Mesenchymal stem cell (in vitro differentiated cells and primary cell): ENCODE measurements at places on chromosomes 13 and 19.

GRCh38 chr13:63517371-63517770 is 2101.7 kb upstream of the PCDH20 start:
- H3K4me3 ChIP-seq = no peak overlapping the region
- H3K27me3 ChIP-seq = no peaks in the 10 kb centered on the region
- no peaks in the 10 kb centered on the region for H3K4me1 ChIP-seq
- no peaks in the 10 kb centered on the region for H3K36me3 ChIP-seq
- no peak for DNase-seq
- H3K27ac ChIP-seq = no peak overlapping the region

GRCh38 chr19:48796298-48797083 is 14.3 kb downstream of the BCAT2 start:
- H3K27ac ChIP-seq = peak overlapping the region; percentile 85
- H3K4me3 ChIP-seq = no peak overlapping the region
- no peak for DNase-seq
- H3K36me3 ChIP-seq = no peaks in the 10 kb centered on the region

DNA sequence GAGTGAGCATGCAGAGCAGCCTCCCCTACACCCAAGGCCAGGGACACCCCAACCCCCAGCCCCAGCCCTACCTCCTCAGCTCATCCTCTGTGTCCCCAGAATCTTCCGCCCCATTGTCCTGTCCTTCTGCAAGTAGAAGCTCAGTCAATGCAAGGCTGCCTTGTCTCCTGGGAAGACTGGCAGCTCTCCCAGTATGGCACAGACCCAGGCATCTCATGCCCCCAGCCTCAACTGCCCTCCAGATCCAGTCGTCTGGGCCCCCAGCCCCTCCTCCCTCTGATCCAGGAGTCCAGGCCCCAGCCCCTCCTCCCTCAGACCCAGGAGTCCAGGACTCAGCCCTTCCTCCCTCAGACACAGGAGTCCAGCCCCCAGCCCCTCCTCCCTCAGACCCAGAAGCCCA is 13.0 kb downstream of the ZNF575 start:
- peaks cover 67% of the 10 kb centered on the region for H3K36me3 ChIP-seq
- no peak for DNase-seq
- H3K27ac ChIP-seq = no peak overlapping the region
- H3K27me3 ChIP-seq = no peaks in the 10 kb centered on the region
- no peak overlapping the region for H3K4me3 ChIP-seq

GRCh38 chr13:99973163-99973807 is 1.7 kb upstream of the ZIC5 start:
- H3K36me3 ChIP-seq = no peaks in the 10 kb centered on the region
- peaks cover 4% of the 10 kb centered on the region for H3K27me3 ChIP-seq

- peaks cover 12% of the 10 kb centered on the region for H3K27me3 ChIP-seq
- H3K36me3 ChIP-seq = no peaks in the 10 kb centered on the region
- no peak overlapping the region for H3K4me3 ChIP-seq
These were observed 33.3 kb upstream of the SPATA13 start for GRCh38 chr13:24127116-24127631.

DNA sequence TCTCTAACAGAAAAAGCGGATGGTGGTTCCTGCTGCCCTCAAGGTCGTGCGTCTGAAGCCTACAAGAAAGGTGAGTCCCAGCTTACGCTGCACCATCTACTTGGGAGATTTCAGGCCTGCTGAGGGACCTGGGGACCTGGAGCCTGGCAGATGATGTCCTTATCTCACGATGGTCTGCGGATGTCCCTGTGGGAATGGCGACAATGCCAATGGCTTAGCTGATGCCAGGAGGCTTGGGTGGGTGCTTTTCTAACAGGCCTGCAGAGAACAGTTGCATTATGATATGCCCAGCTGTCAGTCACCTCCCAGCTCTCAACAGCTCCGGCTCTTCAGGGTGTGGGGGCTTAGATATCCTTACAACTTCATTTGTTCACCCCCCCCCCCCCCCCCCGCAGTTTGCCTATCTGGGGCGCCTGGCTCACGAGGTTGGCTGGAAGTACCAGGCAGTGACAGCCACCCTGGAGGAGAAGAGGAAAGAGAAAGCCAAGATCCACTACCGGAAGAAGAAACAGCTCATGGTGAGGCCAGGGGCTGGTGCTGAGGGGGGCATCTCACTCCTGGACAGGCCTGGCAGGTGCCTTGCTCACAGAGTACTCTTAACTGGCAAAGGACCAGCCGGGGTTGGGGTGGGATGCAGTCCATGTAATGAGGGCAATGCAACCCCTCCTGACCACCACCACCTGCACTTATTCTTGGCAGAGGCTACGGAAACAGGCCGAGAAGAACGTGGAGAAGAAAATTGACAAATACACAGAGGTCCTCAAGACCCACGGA is 3.8 kb downstream of the RPL13A start:
- H3K4me3 ChIP-seq = no peak overlapping the region
- no peak for DNase-seq
- H3K27me3 ChIP-seq = no peaks in the 10 kb centered on the region
- H3K4me1 ChIP-seq = peaks cover 27% of the 10 kb centered on the region

- no peaks in the 10 kb centered on the region for H3K4me1 ChIP-seq
- DNase-seq = peak; percentile 7
- no peak overlapping the region for H3K27ac ChIP-seq
- H3K36me3 ChIP-seq = no peaks in the 10 kb centered on the region
- H3K27me3 ChIP-seq = peaks cover 6% of the 10 kb centered on the region
These were observed 56.3 kb downstream of the PSG3 start for GRCh38 chr19:42683917-42684513.

DNA sequence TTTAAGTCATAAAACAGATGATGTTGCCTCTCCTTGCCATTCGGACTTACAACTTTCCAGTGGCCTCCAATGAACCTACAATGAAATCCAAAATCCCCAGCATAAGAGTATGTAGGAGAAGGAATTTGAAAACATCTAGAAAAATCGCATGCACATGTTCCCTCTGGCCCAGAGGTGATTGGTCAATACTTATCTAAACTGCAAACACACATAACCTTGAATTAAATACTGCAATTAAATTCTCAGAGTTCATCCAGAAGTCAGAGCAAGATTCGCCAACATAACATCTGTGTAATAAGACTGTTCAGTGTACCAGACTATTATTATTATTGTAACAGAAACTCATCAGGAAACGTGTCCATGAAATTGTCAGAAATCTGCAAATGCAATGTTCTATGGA is 82.2 kb upstream of the USP29 start:
- no peak overlapping the region for H3K4me3 ChIP-seq
- no peaks in the 10 kb centered on the region for H3K4me1 ChIP-seq
- H3K27me3 ChIP-seq = no peaks in the 10 kb centered on the region
- DNase-seq = no peak
- no peaks in the 10 kb centered on the region for H3K36me3 ChIP-seq

DNA sequence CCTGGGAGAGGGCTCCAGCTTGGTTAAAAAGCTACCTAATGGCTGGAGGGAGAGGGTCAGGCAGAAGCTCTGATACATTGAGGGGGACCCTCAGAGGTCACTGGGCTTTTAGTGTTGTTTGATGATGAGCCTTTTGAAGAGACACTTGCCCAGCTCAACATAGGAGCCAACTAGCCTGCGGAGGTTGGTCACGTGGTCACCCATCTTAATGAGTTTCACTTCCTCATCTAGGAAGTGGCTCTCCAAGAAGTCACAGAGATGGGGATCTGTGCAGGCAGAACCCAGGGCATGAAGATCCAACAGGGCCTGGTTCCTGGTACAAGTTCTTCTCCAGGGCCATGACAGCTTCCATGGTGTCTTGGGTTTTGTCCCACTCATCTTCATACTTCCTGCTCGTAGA is 33.4 kb downstream of the IPO5 start:
- H3K4me3 ChIP-seq = no peak overlapping the region
- no peaks in the 10 kb centered on the region for H3K27me3 ChIP-seq
- DNase-seq = no peak
- peaks cover 97% of the 10 kb centered on the region for H3K36me3 ChIP-seq
- H3K27ac ChIP-seq = no peak overlapping the region

GRCh38 chr13:88979465-88980175 is 1308.4 kb downstream of the SLITRK5 start:
- H3K36me3 ChIP-seq = no peaks in the 10 kb centered on the region
- H3K4me1 ChIP-seq = no peaks in the 10 kb centered on the region
- DNase-seq = peak; percentile 1
- H3K27ac ChIP-seq = no peak overlapping the region
- no peaks in the 10 kb centered on the region for H3K27me3 ChIP-seq

GRCh38 chr19:643736-644135 is 4.1 kb downstream of the FGF22 start:
- peaks cover 63% of the 10 kb centered on the region for H3K36me3 ChIP-seq
- H3K27ac ChIP-seq = no peak overlapping the region
- H3K27me3 ChIP-seq = no peaks in the 10 kb centered on the region
- no peak overlapping the region for H3K4me3 ChIP-seq
- H3K4me1 ChIP-seq = peaks cover 12% of the 10 kb centered on the region

- H3K27me3 ChIP-seq = no peaks in the 10 kb centered on the region
- H3K36me3 ChIP-seq = no peaks in the 10 kb centered on the region
- H3K4me3 ChIP-seq = no peak overlapping the region
- H3K4me1 ChIP-seq = peaks cover 5% of the 10 kb centered on the region
- peak overlapping the region; percentile 46 for H3K27ac ChIP-seq
These were observed 237.6 kb upstream of the IRS2 start for GRCh38 chr13:110023729-110024644.

GRCh38 chr13:74687442-74688182 is 553.4 kb upstream of the KLF12 start:
- H3K27ac ChIP-seq = no peak overlapping the region
- no peaks in the 10 kb centered on the region for H3K4me1 ChIP-seq
- H3K27me3 ChIP-seq = no peaks in the 10 kb centered on the region
- DNase-seq = no peak
- no peaks in the 10 kb centered on the region for H3K36me3 ChIP-seq

DNA sequence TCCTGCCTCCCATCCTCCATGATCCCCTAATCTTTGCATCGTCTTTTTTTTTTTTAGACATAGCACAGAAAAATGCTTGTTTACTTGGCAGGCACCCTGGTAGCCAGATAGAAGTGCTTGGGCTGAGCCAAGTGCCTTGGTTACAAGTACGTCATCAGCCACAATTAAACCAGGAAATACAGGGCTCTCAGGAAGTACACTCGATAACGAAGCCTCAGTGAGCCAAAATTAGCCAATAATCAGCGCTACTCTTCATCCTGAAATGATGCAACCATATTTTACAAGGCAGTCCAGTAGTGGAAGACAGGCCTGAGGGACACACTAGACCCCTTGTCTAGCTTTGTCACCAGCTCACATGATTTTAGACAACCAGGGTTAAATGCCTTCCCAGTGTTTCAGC is 194.0 kb upstream of the NBEA start:
- H3K4me1 ChIP-seq = peaks cover 5% of the 10 kb centered on the region
- peaks cover 6% of the 10 kb centered on the region for H3K27me3 ChIP-seq
- no peak overlapping the region for H3K4me3 ChIP-seq
- H3K36me3 ChIP-seq = no peaks in the 10 kb centered on the region
- H3K27ac ChIP-seq = peak overlapping the region; percentile 55

GRCh38 chr13:48801255-48801654 is 147.5 kb downstream of the CYSLTR2 start:
- peak; percentile 44 for DNase-seq
- H3K36me3 ChIP-seq = no peaks in the 10 kb centered on the region
- H3K27me3 ChIP-seq = no peaks in the 10 kb centered on the region
- H3K27ac ChIP-seq = no peak overlapping the region

GRCh38 chr13:43132911-43133310 is 109.5 kb downstream of the DNAJC15 start:
- H3K27ac ChIP-seq = no peak overlapping the region
- H3K27me3 ChIP-seq = peaks cover 5% of the 10 kb centered on the region
- H3K36me3 ChIP-seq = no peaks in the 10 kb centered on the region
- no peak overlapping the region for H3K4me3 ChIP-seq
- H3K4me1 ChIP-seq = peaks cover 6% of the 10 kb centered on the region
- DNase-seq = no peak

- H3K27me3 ChIP-seq = peaks cover 23% of the 10 kb centered on the region
- no peak for DNase-seq
- no peaks in the 10 kb centered on the region for H3K4me1 ChIP-seq
- no peak overlapping the region for H3K4me3 ChIP-seq
These were observed 14.4 kb downstream of the CEACAM4 start for GRCh38 chr19:41612483-41612882.

DNA sequence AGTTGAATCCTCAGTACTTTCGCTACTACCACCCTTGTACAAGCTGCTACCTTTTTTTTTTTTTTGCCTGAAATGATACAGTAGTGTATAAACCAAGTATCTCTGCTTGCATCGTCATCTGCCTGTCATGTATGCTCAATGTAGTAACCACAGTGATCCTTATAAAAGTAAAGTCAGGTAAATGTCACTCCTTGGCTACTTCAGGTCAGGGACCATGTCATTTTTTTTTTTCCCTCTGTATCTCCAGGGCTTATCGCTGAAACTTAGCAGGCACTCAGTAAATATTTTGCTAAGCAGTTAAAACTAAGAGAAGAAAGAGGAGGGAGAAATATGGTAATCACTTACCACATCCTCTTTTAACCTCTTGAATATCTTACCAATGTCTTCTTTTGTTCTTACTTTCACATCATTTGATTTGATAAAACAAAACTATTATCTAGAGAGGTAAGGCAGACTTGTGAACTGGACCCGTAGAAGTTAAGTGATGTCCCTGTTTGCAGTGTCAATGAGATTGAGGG is 96.8 kb upstream of the KLF12 start:
- H3K27ac ChIP-seq = no peak overlapping the region
- no peak for DNase-seq
- H3K27me3 ChIP-seq = no peaks in the 10 kb centered on the region
- H3K36me3 ChIP-seq = no peaks in the 10 kb centered on the region

DNA sequence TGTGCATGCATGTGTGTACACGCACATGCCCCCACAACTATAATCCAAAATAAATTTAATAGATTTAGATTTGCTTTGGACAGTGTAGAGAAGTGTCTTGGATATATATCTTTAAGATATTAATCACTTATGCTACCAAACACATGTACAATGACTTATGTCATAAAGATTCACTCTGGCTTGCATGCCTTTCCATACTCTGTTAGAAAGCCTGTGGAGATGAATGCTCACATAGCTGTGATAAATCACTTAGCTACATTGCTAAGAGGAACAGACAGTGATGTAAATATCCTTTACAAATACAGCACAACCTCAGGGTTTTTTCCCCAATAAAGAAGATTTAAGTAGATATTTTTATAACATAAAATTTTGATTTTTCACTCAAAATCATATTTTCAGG is 2484.8 kb upstream of the PCDH20 start:
- H3K36me3 ChIP-seq = no peaks in the 10 kb centered on the region
- H3K4me1 ChIP-seq = no peaks in the 10 kb centered on the region
- H3K27ac ChIP-seq = no peak overlapping the region

- no peak for DNase-seq
- H3K36me3 ChIP-seq = peaks cover 12% of the 10 kb centered on the region
- H3K4me3 ChIP-seq = no peak overlapping the region
- H3K27me3 ChIP-seq = no peaks in the 10 kb centered on the region
- no peak overlapping the region for H3K27ac ChIP-seq
These were observed 1.3 kb upstream of the C1QTNF9 start for GRCh38 chr13:24308068-24308445.

- no peaks in the 10 kb centered on the region for H3K36me3 ChIP-seq
- peaks cover 7% of the 10 kb centered on the region for H3K27me3 ChIP-seq
- H3K27ac ChIP-seq = no peak overlapping the region
- peaks cover 6% of the 10 kb centered on the region for H3K4me1 ChIP-seq
- DNase-seq = no peak
These were observed 12.2 kb downstream of the TMEM160 start for GRCh38 chr19:47036097-47036651.

- no peak overlapping the region for H3K4me3 ChIP-seq
- H3K36me3 ChIP-seq = no peaks in the 10 kb centered on the region
- H3K4me1 ChIP-seq = no peaks in the 10 kb centered on the region
- H3K27me3 ChIP-seq = no peaks in the 10 kb centered on the region
These were observed 718.5 kb downstream of the SLITRK6 start for GRCh38 chr13:85080691-85081090.
